ENCODE measurements at places on chromosomes 4 and X.

- DNase-seq = no peak
Observed at GRCh38 chrX:5568934-5569333, 659.7 kb downstream of the NLGN4X start.

- no peak for DNase-seq
Observed at GRCh38 chr4:156962528-156962974, 9.0 kb downstream of the PDGFC start.

DNA sequence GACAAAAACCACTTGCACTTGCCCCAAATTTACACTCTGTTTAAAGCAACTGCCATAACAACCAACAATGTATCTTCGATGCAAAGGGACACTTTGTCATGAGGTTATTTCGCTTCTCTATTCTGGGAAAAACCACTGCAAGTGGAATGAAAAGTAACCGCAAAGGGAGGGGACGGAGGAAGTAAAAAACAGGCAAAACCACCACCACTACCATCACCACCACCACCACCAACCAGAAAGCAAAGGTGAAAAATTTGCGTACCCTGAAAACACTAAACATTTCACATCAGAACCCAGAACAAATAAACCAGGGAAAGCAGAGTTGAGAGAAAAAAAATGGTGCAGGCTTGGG is 1.2 kb upstream of the N4BP2 start:
- no peak for DNase-seq

DNA sequence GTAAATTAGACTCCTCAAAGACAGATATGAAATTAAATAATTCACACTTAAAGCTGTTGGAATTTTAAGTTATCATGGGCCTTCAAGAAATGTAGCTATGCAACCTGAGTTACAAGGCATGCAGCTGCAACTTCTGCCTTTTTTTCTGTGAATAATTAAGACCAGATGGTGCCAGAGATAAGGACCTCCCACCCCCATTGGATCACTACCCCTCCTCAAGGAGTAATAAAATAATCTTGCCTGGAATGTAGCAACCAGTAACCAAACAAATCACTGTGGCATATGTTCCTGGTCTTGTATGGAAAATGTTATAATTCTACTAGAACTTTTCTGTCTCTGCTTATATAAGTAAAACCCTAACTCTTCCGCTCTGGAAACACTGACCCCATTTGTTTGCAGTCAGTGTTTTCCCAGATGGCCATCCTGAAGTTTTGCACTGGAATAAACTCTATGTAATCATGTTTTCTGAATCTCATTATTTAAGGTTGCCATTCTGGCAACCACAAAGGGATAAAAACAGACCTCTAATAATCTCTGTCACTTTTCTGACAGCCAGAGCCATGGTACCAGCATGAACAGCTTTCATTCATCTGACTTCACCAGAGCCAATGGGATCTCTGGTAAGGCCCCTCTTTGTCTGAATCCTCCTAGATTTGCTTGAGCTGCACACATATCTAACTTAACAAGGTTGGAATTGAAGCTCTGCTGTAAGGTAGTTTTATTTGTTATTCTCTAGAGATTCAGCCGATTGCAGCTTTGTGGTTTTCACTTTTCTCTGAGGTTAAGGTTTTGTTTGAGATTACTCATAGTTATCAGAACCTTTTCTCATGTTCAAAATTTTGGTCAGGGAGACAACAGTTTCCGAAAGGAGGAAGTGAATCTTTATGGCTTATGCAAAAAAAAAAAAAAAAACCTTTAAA is 274.6 kb downstream of the NAF1 start:
- peak; percentile 21 for DNase-seq

DNA sequence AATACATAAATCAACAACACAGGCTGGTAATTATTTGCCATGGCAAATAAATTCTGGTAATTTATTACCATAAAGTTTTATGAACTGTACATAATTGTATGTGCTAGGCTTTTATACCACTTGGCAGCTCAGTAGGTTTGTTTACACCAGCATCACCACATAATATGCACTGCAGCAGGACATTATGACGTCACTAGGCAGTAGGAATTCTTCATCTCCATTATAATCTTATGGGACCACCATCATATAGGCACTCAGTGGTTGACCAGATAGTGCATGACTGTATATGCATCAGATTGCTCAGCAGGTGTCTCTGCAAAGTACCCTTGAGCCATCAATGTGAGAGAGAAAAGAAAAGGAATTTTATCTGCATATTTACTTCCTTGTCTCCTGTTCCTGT is 295.4 kb downstream of the CFAP47 start:
- no peak for DNase-seq

- no peak for DNase-seq
Observed at GRCh38 chrX:43868791-43869190, 13.5 kb downstream of the MAOB start.

DNA sequence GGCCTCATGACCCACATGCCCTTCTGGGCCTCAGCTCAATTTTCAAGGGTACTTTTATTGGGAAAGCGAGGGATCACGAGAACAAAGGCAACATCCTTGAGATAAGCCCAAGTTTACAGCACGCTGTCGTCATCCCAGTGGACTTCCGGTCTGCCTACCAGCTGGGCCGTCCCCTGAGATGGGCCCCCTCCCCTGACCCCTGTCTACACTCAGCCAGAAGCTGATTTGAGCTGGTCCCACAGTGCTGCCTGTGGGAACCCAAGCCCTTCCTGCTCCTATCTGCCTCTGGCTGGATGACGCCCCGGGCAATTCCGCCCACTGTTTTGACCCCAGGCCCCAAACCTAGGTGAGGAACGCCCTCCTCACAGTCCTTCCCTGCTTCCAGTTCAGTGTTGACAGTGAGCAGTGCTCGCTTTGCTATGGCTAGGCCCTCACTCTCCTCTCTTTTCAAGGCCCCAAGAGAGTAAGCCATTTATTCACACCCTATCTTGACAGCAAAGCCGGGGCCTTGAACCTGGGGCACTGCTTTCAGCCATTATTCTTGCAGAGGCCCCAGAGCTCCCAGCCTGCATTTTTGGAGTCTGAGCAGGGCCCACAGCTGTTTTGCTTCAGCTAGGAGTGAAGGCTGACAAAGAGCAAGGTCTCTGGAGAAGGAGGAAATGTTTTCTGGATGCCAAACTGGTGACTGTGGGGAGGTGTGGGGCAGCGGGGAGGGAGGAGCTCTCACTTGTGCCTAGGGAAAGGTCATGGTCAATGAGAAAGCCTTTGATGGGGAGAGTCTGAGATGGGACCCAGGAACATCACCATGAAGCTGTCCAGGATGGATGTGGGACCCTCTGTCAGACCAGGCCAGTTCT is 164.6 kb upstream of the BCOR start:
- DNase-seq = no peak

DNA sequence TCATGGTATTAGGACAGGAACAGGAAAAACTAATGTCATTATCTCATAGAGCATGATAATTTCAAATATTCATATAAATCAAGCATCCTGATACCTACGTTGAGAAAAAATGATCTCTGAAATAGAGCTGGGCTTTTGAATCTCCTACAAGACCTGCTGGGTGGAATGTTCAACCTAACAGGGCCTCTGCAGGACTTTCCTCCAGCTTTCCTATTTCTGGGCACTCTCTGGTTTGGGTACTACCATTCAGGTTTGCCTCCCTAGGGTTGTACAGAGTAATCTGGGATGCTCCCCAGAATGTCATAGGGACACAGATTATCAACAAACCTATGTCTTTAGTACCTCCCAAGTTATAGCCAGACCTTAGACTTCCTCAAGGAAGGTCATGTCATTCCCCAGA is 108.9 kb downstream of the CDS1 start:
- DNase-seq = no peak

DNA sequence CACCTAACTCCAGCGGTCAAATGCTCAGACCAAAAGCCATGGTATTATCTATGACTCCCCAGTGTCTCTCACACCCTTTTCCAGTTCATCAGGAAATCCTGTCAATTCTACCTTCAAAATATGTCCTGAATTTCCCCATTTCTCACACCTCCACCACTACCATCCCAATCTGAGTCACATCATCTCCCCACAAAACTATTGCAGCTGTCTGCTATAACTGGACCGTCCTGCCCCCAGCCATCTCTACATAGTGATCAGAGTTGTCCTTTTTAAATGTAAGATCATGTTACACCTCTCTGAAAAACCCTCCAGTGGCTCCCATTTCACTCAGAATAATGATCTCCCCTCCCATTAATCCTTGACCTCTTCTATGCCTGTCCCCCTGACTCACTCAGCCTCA is 6.8 kb upstream of the ODAPH start:
- no peak for DNase-seq

DNA sequence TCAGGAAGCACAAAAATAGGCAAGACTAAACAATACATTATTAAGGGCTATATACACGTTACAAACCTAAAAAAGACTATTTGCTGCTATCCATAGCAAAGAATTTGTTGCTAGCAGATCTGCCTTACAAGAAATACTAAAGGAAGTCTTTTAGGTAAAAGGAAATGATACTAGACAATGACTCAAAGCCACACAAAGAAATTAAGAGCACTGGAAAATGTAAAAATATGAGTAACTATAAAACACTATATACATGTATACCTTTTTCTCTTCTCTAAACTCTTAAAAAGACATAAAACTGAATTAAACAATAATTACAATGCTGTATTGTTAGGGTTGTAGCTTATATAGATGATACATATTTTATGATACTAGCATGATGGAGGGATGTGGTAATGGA is 25.7 kb downstream of the SLC9A7 start:
- DNase-seq = no peak

- no peak for DNase-seq
Observed at GRCh38 chrX:105117621-105118020, 102.9 kb downstream of the TEX13A start.

GRCh38 chrX:46407753-46408130 is 137.5 kb downstream of the ZNF674 start:
- DNase-seq = no peak

- DNase-seq = no peak
Observed at GRCh38 chr4:136934601-136935000, 597.7 kb downstream of the PCDH18 start.

- no peak for DNase-seq
Observed at GRCh38 chr4:163395055-163395454, 51.4 kb downstream of the NPY5R start.

DNA sequence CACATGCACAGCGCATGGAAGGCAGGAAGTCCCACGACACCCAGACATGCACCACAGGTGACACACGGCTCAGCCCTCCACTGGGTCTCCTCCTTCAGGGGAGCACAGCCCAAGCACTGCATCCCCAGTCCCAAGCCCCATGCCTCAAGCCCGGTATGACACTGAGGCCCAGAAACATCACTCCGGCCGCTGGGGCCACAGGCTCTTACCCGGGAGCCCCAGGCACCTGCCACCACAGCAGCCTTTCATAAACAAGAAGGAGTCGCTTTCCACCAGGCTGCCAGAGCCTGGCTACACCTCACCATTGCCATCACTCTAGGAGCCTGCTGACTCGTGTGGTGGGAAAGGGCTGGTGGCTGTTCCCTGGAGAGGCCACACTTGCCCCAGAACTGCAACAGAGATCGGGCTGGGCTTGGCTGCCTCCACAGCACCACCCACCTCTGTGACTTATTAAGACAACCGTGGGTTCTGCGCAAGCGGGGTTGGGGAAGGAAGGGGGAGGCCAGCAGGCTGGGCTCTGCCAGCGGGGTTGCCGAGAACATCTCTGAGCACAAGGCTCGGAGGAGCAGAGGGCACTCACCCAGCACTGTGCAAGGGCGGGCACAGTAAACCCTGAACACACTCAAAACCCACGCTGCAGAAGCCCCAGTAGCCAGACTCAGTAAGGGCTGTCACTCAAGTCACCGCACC is 4.5 kb downstream of the HAUS7 start:
- no peak for DNase-seq

DNA sequence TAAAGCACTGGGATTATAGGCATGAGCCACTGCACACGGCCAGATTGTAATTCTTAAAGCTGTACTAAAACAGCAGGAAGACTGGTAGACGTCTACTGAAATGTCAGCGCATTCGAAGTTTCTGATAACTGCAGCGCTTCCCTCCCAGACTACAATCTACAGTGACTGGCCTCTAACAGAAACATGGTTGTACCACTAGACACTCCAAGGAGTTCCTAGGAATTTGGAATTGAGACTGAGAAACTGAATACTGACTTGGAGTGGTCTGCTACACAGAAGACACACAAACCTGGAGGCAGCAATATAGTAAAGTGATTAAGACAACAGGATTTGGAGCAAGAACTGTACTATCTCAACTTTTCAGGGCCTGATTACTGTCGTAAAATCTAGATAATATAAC is 937 bp downstream of the HELQ start:
- no peak for DNase-seq

GRCh38 chr4:108272561-108272960 is 103.8 kb upstream of the LEF1 start:
- DNase-seq = no peak

DNA sequence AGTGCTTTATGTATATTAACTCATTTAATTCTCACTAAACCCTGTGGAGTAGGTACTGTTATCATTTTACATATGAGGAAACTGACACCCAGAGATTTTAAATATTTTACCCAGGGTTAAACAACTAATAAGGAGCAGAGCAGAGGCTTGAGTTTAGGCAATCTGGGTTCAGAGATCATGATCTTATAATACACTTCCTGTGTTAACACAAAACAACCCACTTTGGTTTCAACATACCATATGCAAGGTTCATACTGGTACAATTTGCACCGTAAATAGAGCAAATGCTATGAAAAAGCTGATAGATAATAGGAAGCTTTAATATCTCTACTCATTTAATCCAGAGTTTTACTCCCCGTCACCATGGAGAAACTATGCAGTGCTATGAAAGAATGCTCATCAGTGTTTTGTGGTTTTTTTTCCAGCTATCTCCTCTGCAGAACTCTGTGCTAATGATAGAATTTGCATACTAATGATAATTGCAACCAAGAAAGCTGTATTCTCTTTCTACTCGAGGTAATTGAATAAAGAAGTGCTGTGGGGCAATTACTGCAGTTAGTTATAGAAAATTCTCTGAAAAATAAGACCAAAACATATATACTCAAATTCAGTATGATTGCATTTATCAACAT is 138.8 kb upstream of the MAP9 start:
- DNase-seq = no peak

DNA sequence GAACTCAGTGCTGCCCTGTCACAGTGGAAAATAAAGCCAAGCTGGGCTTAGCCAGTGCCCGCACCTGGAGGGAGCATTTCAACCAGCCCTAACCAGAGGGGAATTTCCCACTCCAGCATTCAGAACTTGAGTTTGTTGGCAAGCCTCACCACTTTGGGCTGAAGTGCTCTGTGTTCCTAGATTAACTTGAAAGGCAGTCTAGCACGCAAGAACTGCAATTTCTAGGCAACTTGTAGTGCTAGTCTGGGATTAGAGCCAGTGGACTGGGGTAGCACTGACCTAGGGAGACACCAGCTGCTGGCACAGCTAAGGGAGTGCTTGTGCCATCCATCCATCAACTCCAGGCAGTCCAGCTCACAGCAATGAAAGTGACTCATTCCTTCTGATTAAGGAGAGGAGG is 1060.6 kb upstream of the GRID2 start:
- DNase-seq = no peak
